Activated naive CD4-positive, alpha-beta T cell treated with anti-CD3 and anti-CD28 coated beads, Interleukin-2, amount 10 ng/mL, durations not matched to agents 5 hours and 36 hours (primary cell): ENCODE measurements at places on chromosomes 16 and 17. TPM values are rescaled to one million over a fixed set of nuclear protein-coding genes. Genes with fewer than 3 reads are reported as not detected.

Gene HS3ST2
- total RNA-seq, result not detected

Gene CHD9
- total RNA-seq, result 21.2 TPM

Gene TRIM25
- 77.7 TPM for total RNA-seq

Gene LRRC37A
- total RNA-seq, result 8.0 TPM

Gene SPECC1
- total RNA-seq, result 4.4 TPM

Gene CD19
- total RNA-seq, result 0.70 TPM

Gene OR1A1
- not detected for total RNA-seq
